Left colon (tissue), 2 donors: ENCODE measurements at places on chromosomes 2 and 18.

DNA sequence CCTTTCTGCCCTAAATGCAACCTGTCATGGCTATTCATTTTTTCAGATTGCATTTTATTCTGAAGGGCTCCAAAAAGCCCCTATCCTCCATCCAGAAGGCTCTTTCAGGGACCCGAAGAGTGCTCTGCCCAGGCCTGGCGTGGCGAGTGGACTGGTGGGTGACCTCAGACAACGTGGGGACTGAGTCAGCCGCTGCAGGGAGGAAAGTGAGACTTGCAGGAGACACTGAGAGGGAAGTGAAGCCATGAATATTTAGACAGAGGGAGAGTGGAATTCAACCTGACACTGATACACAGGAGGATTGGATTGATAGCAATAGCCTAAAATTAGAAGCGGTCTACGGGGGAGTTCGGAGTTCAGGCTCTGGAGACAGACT lies 63.6 kb upstream of the SIX2 start:
- DNase-seq, result no peak

GRCh38 chr2:239146741-239147181 lies 254.1 kb downstream of the HDAC4 start:
- DNase-seq, result no peak

GRCh38 chr18:13563390-13563805 lies 163.0 kb downstream of the FAM210A start:
- DNase-seq, result no peak

GRCh38 chr18:41096504-41096903 lies 858.5 kb upstream of the PIK3C3 start:
- no peak for DNase-seq

- DNase-seq, result no peak
Measured at GRCh38 chr2:114128263-114128662, 238.4 kb downstream of the ACTR3 start.

- DNase-seq, result no peak
Measured at GRCh38 chr18:25898965-25899364, 191.4 kb downstream of the SS18 start.

GRCh38 chr2:238898534-238899281 lies 50.8 kb downstream of the TWIST2 start:
- no peak for DNase-seq

- DNase-seq, result no peak
Measured at GRCh38 chr2:120803764-120804335, 68.2 kb downstream of the GLI2 start.

DNA sequence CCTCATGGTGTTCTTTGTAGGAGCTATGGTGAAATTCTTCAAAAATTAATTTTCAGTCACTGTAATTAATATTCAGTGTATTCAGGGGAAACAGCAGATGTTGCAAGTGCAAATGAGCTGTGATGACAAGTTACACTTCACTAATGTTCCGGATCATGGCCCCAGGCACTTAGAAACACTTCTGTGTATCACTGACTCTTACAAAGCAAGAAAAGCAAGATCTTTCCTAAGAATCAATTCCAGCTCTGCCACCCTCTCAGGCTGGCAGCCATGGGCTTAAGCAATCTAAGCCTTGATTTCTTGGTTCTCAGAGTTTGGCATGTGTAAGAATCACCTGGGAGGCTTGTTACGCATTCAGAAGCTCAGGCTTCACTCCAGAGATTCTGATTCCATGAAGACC lies 78.0 kb downstream of the MARCHF4 start:
- no peak for DNase-seq

DNA sequence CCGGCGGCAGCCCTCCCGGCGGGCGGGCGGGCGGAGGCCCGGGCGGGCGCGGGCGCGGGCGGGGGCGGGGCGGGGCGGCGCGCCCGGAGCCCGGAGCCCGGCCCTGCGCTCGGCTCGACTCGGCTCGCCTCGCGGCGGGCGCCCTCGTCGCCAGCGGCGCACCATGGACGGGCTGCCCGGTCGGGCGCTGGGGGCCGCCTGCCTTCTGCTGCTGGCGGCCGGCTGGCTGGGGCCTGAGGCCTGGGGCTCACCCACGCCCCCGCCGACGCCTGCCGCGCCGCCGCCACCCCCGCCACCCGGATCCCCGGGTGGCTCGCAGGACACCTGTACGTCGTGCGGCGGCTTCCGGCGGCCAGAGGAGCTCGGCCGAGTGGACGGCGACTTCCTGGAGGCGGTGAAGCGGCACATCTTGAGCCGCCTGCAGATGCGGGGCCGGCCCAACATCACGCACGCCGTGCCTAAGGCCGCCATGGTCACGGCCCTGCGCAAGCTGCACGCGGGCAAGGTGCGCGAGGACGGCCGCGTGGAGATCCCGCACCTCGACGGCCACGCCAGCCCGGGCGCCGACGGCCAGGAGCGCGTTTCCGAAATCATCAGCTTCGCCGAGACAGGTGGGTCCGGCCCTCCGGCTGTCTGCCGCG lies at the start of gene INHBB:
Gene INHBB, plus strand, starts transcription at position 111 of the 641 bp plus-strand sequence. Its CDS starts 53 bp downstream, at position 164.
- no peak for DNase-seq

DNA sequence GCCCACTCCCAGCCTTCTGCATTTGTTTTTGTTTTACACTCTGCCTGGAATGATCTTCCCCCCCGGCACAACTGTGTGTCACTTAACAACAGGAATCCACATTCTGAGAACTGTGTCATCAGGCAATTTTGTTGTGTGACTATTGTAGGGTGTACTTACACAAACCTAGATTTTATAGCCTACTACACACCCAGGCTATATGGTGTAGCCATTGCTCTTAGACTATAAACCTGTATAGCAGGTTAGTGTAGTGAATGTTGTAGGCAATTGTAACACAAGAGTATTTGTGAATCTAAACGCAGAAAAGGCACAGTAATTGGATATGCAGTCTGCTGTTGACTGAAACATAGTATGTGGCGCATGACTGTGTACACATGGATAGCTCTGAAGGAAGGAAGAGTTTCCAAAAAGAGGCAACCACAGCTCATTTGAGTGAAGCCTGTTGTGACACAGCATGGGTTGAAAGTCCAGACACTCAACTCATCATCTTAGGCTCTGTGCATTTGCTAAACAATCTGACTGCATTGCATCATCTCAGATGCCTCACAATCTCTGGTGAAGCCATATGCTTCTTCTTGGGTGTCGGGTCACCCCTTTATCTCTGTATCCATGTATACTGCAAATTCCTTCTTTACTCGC lies 506.6 kb upstream of the SPHKAP start:
- no peak for DNase-seq

DNA sequence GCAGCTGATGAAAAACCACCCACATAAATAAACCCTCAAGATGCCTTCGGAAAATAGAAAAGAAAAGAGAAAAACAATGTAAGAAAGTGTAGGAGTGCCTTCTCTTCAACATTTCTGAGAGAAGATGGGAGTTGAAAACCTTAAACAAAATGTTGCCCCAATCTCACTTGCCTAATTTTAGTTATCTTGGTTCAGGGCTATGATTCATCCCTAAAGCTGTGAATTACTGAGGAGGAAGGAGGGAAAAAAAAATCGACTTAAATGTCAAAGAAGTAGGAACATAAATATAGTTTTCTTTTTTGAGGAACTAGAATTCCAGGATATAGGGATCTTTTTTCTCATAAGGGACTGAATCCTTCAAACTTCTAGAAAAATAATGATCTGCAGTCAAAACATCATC lies 360.3 kb downstream of the TGIF1 start:
- no peak for DNase-seq

GRCh38 chr2:46954951-46955571 lies 39.5 kb upstream of the MCFD2 start:
- DNase-seq, result no peak

GRCh38 chr18:9068346-9068745 lies 34.2 kb upstream of the NDUFV2 start:
- no peak for DNase-seq

DNA sequence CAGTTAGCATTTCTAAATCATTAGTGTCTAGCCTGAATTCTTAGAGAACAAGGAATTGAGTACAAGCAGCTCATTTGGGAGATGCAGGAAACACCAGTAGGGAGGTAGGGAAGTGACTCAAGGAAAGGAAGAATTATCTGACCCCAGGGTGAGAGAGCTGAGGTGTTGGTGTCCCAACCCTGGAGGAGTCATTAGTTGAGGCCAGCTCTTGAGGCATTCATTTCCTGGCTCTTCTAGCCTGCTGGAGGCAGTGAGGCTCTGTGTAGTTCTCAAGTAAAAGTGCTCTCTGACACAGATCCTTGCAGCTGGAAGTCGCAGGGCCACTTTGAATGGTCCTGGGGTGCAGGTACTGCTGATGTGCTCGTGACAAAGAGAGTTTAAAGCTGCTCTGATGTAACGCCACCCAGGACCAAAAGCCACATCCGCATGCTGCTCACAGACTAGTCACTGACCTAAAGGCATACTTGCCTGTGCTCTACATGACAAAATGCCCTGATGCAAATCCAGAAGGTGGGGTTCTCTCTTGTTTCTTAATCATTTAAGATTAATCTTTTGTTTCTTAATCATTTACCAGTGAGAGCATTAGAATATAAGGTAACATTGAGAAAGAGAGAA lies 299.5 kb upstream of the LYPD1 start:
- no peak for DNase-seq

DNA sequence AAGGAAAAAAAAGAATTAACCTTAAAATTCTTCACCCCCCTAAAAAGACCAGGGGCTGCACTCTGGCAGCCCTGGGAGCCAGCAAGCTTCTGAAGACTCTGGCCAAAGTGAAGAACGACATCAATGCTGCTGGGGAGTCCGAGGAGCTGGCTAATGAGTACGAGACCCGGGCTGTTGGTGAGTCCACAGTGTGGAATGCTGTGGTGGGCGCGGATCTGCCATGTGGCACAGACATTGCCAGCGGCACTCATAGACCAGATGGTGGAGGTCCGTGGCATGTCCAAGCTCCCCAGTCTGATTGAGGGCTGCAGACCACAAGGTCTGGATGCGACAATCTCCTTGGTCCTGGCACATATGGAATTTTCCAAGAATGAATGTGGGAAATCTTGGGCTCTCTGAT lies 47.4 kb downstream of the TRPM8 start:
- DNase-seq, result no peak

- no peak for DNase-seq
Measured at GRCh38 chr2:136342138-136342537, 224.2 kb upstream of the CXCR4 start.

DNA sequence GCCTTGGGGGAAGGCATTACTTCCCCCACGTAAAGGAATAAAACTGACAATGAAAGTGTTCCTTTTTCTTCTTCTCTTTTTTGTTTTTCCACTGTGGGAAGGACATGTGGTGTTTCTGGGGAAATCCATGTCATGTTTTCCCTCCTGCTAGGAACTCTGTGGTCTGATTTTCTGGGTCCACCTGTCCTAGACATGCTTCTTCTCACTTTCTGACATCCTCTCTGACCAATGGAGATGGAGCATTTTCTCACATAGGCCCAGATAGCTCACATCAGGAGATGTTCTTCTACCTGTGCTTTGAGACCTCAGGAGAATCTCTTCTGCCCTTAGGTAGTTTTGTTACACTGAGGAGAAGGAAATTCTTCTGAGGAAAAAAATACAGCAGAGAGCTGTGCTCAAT lies 252.0 kb upstream of the SIX3 start:
- no peak for DNase-seq

DNA sequence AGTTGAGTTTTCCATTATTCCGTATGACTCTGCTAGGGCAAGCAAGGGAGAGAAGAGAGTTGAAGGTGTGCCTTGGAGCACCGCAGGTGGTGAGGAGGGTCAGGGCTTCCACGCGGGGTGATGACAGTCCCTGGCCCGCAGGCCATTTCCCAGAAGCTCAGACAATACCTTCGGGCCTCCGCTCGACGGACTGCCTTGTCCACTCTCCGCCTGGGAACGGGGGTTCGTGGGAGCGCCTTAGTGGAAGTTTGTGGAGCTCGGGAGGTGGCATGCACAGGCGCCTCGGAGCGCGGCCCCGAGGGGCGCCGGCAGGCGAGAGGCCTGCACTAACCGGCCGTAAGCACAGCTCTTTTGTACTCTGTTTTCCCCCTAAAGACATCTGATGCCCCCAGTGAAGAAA lies 69.8 kb downstream of the ARHGEF33 start:
- no peak for DNase-seq

GRCh38 chr2:18883616-18884456 lies 294.5 kb upstream of the NT5C1B start:
- peak; percentile 38 for DNase-seq

DNA sequence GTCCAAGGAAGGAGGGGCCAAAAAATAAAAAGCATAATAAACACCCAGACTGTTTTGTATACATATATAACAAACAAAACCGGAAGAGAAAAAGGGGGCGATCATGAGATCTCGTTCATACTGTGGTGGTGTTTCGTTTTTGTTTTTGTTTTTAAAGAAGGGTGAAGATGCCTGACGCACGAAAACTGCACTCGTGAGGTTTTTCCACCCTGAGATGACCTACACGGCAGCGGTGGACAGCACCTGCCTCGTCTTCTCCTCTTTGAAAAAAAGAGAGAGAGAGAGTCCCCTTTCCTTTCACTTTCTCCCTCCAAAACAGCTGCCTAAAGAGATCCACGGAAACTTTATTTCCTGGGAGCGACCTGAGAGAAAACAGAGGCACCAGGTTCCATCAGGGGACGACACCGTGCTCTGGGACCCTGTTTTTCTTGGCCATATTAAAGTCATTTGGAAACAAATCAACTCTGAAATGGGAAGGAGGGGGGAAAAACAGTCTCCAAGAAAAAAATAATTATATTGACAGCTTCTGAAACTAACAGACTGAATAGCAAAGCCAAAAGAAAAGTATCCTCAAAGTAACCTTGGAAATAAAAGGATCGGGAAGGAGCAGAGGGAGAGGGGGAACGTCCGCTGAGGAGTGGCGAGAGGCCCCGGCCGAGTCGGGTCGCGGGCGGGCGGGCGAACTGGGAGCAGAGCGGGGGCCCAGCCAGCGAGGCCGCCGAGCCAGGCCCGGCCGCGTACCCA lies 3.5 kb downstream of the POU3F3 start:
- DNase-seq, result no peak

DNA sequence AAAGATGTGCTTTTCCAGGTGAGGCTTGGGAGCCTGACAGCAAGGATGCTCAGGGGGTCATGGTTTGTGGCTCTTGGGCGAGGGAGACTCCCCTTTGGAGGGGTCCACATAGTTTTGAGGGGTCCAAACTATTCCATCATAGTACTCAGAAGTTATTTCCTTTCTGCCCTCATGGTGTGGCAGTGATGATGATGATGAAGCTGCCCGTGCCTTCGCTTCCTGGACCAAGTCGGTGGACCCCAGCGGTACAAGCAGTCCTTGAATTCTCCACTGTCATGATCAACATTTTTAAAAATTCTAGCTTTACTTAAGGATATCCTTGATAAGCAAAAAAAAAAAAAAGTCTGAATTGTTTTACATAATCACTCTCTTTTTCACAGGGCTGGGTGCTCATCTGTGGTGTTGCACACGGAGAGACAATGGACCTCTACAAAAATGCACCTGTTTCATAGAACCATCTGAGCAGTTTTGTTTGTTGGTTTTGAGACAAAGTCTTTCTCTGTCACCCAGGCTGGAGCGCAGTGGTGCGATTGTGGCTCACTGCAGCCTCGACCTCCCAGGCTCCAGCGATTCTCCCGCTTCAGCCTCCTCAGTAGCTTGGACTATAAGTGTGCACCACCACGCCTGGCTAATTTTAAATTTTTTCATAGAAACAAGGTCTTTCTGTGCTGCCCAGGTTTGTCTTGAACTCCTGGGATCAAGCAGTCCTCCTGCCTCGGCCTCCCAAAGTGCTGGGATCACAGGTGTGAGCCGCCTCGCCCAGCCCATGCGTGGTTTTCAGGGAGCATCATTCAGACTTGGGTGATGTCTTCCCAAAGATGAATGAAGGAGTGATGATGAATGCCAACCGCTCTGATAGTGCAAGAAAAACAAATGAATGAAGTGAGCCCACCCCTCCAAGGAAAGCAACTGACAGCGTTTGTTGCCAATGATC lies 271.4 kb upstream of the HDAC4 start:
- no peak for DNase-seq

- DNase-seq, result no peak
Measured at GRCh38 chr2:174062934-174063333, 97.8 kb upstream of the SP3 start.

- DNase-seq, result peak; percentile 53
Measured at GRCh38 chr18:62717169-62717924, 2.0 kb downstream of the PHLPP1 start.
